GM03348 (cell line): ENCODE measurements at places on chromosomes 2 and 18.

GRCh38 chr2:104853534-104854497 lies at the start of gene POU3F3:
TSS of gene POU3F3 (plus strand) at chr2:104854115. CDS start at chr2:104855511, 1,396 bp downstream.
- peak; percentile 57 for DNase-seq

DNA sequence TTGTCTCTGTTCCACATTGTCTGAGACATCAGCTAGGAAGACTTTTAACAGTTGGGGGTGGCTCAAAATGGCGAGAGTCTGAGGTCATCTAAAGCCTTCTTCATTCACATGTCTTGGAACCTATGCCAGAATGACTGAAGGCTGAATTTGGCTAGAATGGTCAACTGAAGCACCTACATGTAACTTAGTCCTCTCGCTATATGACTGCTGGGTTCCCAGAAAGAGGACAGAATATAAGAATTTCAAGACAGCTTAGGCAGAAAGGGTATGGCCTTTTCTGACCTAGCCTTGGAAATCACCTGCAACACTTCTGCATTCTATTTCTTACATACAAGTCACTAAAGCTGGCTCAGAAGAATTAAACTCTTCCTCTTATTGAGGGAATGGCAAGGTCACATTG lies 75.6 kb upstream of the OTX1 start:
- DNase-seq = no peak

DNA sequence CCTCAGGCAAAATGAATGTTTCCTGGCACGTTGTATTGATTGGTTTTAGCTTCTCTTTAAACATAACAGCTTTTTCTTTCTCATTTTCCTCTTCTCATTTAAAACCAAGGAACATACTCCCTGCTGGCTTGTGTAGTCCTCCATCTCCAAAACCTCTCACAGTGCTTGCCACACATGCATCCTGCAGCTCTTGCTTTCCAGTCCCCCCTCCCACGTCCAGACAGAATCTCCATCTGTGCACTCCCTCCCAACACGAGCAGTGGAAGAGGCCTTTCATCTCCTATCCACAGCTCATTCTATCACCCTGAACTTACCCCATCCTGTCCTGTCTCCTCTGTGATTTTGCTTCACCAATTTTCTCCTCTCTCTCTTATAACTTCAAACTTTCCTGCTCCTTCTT lies 99.6 kb upstream of the THSD7B start:
- no peak for DNase-seq

- no peak for DNase-seq
Measured at GRCh38 chr2:23246992-23247683, 137.8 kb upstream of the KLHL29 start.

GRCh38 chr18:75164479-75164878 lies 44.5 kb downstream of the PTGR3 start:
- no peak for DNase-seq

DNA sequence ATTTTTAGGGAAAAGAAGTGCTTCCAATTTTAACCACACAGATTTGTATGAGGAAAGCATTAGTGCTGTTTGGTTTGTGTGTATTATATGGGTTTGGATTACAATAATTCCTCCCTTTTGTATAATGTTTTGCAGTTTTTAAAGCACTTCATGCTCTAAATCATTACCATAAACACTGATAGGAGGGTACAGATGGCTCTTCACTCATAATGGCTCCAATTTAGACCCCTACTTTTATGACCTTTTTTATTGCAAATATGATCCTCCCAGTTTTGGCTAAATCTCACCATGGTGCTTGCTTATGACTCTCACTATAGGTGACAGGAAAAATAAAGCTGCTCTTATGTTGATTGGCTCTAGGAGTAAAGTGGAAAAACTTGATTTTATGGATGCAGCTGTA lies 23.8 kb upstream of the TMEM17 start:
- no peak for DNase-seq
